Mesothelial cell of epicardium (in vitro differentiated cells): ENCODE measurements at places on chromosomes 7 and 10.

DNA sequence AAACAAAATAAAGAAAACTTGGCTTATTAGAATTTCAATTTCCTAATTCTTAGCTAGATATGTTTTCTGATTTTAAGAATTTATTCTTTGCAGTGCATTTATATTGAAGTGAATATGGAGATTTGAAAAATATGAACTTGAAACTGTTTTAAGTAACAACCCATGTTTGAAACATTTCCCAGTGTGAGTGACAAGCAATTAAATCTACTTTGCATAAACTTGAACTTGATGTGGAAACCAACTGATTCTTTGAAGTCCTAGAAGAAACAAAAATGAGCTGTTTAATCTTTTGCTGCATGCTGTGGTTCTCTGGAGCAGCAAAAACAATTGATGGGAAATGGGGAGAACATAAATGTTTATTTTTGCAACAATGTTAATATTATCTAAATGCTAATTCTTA is 430.2 kb downstream of the ARL4A start:
- DNase-seq, result no peak

DNA sequence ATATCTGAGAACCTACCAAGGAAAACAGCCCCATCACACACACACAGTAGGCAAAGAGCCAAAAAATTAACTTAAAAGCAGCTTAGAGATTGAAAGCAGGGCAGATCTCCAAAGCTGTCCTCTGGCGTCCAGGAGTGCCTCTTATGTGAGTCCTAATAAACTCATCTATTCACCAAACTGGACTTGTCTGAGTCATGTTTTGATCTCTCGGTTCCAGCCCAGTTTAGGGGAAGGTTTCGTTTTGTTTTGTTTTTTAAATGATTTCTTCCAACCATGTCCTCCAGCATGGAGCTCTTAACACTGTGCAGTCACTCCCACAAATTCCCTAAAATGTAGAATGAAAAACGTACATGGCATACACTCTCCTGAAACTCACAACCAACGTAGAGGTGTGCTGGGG is 6.7 kb upstream of the PRSS37 start:
- no peak for DNase-seq

GRCh38 chr10:58741673-58742072 is 229.0 kb downstream of the BICC1 start:
- no peak for DNase-seq

DNA sequence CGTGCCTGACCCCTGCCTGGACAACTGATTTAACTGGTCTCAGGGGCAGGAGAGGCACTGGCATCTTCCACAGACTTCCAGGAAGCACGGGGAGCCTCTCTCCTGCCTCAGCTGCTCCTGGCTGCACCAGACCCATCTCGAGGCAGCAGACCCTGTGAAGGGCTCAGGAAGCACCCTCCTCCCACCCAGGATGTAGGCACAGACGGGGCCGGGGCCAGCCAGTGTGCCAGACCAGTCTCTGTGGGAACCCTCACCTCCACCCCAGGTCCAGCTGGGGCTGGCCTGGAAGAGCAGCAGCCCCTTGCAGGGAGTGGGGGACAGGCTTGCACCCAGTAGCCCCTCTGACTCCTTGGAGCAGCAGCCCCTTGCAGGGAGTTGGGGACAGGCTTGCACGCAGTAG is 56.3 kb downstream of the RASGEF1A start:
- DNase-seq, result no peak

DNA sequence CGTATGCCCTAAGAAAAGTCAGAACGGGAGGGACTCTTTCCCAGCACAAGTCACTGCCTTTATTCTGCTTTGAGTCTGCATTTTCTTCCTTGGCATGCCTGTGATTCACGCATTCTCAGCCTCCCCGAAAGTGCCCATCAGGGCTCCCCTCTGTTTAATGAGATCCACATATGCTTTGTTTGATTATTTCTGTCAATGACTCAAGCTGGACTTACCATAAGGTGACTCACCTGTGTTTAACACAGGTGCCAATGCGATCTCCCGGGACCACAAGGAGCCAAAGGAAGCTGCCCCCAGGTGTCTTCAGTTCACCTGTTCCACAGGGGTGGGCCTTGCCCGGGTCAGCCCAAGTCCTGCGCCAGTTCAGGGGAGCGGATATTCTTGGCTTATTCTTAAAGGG is 386.0 kb upstream of the SHH start:
- DNase-seq, result no peak

- no peak for DNase-seq
These were observed 45.5 kb upstream of the BET1 start for GRCh38 chr7:94049615-94050014.

DNA sequence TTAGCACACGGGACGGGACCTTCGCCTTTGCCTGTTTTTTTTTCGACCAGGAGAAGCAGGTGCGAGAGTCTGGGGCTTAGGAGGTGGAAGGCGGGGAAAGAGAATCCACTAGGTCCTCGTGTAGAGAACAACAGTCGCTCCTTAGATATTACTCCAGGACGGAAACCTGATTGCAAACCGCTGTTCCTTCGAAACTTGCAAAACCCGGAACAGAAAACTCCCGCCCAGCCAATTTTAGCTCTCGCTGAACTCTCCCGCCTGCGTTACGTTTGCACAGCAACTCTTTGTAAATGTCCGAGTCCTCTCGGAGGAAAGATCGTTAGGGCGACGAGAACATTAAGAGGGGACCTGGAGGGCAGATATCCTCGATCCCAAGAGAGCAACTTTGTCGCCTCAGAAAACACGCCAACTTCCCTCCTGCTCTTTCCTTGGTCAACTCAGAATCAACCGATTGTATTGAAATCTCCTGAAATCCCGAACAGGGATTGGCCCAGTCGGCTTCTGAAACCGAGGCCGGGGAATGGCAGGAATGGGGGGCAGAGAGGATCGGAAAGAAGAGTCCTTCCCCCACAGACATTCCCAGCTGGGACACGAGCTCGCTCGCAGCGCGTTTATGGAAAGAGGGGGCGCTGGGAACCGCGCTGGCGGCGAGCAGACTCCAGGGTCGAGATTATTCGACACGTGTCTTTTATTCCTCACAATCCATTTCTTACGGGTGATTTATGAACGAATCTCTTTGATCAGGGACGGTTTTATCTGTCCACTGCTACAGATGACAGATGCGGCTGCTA is 9.9 kb downstream of the TWIST1 start:
- DNase-seq, result no peak

GRCh38 chr10:43921478-43921877 is 272.8 kb upstream of the ZNF32 start:
- DNase-seq, result no peak

GRCh38 chr7:66903360-66904062 is 17.5 kb upstream of the TMEM248 start:
- DNase-seq, result no peak
